ENCODE measurements at places on chromosomes 11 and 22.
A peak's percentile ranks its signal among the peaks of the same experiment; 100 is the strongest.

- DNase-seq, result no peak
These were observed 94.2 kb downstream of the FCHSD2 start for GRCh38 chr11:73047773-73048371.

GRCh38 chr11:71433648-71434450 is 14.3 kb downstream of the DHCR7 start:
- no peak for DNase-seq

GRCh38 chr11:70331901-70332300 is 61.4 kb downstream of the PPFIA1 start:
- DNase-seq, result no peak

- DNase-seq, result no peak
These were observed 315.2 kb downstream of the BLID start for GRCh38 chr11:121800731-121801393.

DNA sequence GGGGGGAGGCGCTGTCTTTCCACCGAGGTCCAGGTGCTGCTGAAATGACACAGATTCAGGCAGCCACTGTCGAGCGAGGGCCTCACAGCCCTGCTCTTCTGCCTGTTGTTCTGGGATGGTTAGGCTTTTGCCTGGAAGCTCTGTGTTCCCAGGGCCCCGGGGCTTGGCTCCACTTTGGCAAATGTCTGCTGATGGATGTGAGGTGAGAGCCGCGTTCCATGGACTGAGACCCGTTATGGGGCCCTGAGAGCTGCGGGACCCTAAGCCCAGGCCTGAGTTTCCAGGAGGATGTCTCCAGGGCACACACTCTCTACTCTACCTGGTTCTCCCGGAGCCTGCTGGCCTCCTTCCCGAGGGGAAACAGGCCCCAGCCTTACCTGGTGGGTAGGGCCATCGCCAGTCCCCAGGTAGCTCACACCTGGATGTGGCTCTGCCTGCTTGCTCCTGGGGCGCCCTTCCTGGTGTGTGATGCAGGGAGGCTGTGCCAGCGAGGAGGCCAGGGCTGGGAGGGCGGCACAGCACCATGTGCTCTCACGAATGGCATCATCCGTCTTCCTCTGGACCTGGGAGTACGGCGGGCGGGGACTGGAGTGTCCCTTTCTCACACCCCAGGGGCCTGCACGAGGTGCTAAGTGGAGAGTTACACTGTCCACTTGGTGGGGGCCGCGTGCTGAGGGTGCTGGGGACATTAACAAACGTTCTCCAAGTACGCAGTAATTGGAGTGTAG is 435.5 kb downstream of the TBC1D22A start:
- no peak for DNase-seq

DNA sequence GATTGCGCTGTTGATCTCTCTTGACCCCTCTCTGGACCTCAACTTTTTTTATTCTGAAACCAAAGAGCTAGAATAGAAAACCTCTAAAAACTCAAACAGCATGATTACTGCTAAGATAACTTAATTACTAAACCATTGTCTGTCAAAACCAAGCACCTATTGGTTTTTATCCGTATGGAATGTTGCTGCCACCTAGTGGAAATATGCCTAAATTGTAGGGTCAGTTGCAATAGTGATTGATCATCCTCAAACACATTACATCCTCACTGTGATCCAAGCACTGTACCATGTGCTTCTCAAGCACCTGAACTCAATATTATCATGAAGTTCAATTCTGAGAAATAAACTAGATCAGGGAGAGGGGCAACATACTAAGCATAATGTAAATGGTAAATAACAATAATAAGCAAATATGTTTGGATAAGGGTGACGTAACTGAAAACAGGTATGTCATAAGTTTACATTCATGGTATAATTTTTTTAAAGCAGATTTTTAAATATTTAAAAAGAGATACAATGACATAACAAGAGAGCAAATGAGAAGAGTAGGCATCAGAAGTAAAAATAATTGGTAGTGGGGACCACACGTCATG is 3.8 kb upstream of the OR5A2 start:
- peak; percentile 70 for DNase-seq

DNA sequence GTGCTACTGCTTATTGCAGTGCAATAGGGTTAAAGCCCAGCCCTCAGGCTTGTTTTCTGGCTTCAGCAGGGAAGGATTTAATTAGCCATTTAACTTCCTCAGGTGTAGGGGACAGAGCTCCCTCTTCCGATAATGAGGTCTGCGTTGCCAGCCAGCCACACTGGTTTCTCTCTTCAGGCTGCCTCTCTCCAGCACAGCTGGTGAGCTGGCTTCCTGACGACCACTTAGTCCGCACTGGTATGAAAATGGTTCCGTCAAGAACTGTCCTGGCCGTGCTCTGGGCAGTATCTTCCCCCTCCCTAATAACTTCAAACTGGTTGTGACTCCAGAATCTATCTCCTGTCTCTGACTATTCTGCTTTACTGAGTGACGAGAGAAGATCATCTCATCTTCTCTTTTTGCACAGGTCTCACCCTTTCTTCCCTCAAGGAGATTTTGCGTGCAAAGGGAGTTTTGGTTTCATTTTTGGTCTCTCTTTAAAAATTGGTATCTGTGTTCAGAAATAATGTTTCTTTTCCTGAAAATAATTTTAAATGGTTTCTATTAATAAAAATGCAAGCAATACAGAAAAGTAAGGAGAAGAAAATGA is 49.2 kb downstream of the CNTN5 start:
- peak; percentile 5 for DNase-seq

- DNase-seq, result no peak
These were observed 127.4 kb downstream of the ELP4 start for GRCh38 chr11:31636983-31637382.

DNA sequence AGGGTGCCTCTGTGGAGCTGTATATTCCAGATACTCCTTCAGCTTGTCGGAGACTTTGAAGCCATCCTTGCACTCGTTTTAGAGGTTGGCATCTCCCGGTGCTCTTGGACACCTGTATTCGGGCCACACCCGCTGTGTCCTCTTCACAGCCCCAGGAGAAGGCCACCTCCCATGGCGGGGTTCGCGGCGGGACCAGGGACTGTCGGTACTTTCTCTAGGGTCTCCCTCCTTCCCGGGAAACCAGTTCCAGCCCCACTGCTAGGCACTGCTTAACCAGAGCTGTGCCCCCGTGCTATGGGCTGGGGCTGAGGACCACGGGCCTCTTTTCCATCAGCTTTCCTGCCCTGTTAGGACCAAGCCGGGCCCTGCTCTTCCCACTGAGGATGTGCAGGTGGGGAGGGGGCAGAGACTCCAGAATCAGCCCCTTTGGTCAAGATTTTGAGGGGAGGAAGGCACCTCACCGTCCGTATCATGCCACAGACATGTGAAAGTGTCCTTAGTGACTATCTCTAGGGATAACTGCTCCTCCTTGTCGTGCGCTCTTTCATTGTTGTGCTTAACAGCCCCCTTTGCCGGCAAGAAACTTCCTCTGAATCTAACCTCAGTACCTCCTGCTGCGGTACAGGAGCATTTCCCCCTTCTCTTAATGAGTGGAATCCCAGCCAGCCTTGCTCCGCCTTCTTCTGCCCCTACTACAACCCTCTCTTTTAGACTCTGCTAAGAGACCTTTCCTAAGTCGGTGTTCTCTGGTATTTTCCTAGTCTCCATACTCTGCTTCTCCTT is 1.2 kb upstream of the B3GAT1 start:
- DNase-seq, result no peak

DNA sequence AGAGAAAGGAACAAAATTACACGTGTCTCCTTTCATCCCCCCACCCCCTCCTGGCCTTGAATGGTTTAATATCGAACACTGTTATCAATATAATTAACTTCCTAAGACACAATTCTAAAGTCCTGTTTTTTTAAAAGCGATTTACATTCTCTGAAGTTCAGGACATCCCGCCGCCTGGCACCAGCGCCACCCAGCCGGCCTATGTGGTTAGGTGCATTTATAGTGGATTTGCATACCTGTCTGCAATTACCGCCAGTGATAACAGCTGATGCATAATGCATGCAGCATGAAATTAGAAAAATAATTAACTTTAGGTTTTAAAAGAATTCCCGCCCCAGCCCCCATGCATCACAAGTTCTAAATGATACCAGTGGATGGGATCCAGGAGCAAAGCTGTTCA is 58.6 kb downstream of the MACROD1 start:
- DNase-seq, result no peak

- no peak for DNase-seq
These were observed 32.5 kb upstream of the POLD3 start for GRCh38 chr11:74559934-74560309.

GRCh38 chr11:70498171-70498571 is 99.8 kb downstream of the CTTN start:
- DNase-seq, result no peak

DNA sequence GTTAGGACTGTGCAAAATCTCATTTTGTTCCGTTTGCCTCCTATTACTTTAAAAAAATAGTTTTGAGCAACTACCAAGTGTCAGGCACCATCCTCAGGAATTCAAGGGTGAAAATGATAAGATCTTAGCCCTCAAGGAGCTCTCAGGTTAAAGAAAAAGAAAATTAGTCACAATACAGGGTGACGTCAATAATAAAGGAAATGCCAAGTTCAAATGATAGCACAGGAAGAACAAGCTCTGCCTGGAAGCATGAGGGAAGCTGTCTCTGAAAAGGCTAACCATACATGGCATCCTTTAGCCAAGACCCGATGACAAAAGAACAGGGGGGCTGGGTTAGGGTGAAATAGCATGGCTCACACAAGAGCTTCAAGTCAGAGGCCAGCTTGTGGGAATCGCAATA is 11.1 kb upstream of the MPZL2 start:
- no peak for DNase-seq

- no peak for DNase-seq
These were observed 389.1 kb upstream of the TENM4 start for GRCh38 chr11:79829891-79830290.

GRCh38 chr22:23938328-23939016 is 22.5 kb downstream of the GSTT2B start:
- DNase-seq, result no peak

Data from activated CD4-positive, alpha-beta T cell treated with anti-CD3 and anti-CD28 coated beads, Interleukin-10, Interleukin-2, amounts not matched to agents 100 ng/mL and 50 ng/mL, durations not matched to agents 16 hours and 8 hours (primary cell).